RPMI8226 (cell line): ENCODE measurements at places on chromosomes 6 and 20.

GRCh38 chr20:56630506-56631317 is 1.6 kb downstream of the TFAP2C start:
- DNase-seq: peak; percentile 23

GRCh38 chr6:101878554-101879276 is 485.2 kb downstream of the GRIK2 start:
- peak; percentile 11 for DNase-seq

GRCh38 chr6:43020847-43021246 is 576 bp upstream of the RRP36 start:
- DNase-seq: no peak

GRCh38 chr20:10658051-10658823 is 15.6 kb downstream of the JAG1 start:
- no peak for DNase-seq

GRCh38 chr6:146028252-146028795 is 538 bp upstream of the GRM1 start:
- DNase-seq: peak; percentile 45

- no peak for DNase-seq
Measured at GRCh38 chr6:128663238-128663637, 142.8 kb upstream of the PTPRK start.

DNA sequence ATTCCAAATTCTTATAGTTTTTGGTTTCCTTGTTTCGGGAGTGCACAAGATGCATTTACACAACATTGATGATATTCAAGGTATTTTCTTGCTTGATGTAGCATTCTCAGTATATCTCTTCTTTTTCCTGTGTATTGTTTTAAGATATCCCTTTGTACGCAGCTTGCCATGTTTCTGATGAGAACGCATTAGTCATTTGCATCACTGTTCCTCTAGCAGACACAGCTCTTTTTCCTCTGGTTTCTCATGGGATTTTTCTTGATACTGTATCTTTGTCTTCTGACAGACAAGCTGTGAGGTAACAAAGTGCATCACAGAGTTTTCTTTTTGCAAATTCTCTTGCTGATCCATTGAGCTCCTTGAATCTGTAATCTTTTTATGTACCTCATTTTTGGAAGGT is 146.4 kb downstream of the SLC22A3 start:
- DNase-seq: no peak

GRCh38 chr6:29130644-29131043 is 22.8 kb downstream of the OR2J3 start:
- DNase-seq: no peak

DNA sequence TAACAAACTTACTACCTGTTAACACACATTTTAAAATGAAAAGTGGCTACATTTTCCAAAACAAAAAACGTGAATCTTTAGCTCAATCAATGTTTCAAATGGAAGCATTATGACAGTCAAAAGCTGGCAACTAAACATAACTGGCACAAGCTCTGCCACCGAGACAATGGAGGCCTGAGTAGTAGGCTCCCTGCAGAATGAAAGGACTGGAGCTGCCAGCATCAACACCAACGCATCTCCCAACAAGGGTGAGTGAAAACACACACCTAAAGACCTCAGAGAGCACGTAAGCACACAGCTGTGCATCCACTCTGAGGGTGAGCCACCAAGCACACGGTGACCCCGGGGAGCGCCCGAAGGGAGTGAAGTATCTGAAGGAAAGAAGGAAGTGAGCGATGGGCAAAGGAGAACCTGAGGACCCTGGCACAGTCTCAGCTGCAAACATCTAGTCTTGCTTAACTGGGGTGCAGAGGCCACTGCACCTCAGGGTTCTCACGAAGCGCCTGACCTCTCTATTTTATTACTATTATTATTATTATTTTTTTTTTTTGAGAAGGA is 1.6 kb upstream of the ADRM1 start:
- DNase-seq: no peak

- no peak for DNase-seq
Measured at GRCh38 chr6:167512696-167513375, 187.9 kb downstream of the TTLL2 start.

DNA sequence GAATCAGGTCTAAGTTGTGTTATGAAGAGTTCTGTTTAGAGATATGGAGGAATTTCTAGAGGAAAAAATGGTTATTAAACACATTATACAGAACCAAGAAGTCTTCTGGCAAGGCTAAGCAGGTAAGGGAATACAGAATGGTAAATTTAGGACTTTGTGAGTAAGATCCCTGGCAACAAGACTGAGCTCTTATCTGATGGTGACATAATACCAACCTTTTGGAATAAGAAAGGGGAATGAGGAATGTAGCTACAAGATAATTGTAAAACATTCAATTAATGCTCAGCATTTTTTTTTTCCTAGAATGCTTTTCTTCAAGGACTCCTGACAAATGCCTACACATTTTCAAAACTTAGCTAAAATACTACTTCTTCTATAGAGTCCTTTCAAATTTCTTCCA is 51.8 kb downstream of the CYB5R4 start:
- no peak for DNase-seq

DNA sequence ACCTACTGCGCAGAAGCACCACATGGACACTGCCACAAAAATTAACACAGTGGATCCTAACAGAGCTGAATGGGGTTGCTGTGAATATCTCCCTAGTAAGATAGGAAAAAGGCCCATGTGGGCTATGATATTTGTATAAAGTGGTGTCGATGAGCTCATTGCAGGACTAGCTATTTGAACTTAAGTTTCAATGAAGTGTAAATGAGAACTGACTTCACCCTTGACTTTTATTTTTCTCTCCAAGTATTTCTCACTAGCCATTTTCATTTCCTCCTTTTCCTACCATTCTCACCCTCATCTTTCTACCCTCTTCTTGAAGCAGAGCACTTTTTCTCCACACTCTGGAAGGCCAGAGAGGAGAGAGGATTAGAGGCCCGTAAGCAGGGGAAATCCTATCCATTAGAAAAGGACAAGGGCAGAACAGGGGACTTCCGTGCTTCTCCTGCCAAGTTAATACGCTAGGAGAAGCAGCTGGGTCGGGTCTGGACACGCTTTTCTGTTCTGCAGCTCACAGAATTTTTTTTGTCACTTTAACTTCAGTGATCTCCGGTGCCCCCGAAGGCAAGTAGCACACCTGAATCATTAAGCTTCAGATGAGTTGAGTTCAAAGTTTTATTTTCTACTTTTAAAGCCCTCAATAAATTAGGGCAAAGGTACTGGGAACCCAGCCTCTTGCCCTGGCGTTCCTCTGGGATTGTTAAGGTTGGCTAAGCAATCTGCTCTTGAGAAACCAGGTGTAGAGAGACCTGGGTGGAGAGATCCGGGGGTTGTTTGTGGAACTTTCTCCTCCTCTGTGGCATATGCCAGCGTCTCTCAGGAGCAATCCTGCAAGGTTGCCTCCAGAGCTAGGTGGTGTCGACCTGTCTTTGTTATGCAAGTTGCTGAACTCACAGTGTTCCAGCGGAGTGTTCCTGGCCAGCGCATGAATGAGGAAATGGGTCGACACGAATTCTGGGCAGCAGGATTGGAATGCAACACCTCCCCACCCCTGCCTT is 56.2 kb upstream of the ARID1B start:
- peak; percentile 18 for DNase-seq

GRCh38 chr6:6969761-6970223 is 138.0 kb upstream of the RREB1 start:
- no peak for DNase-seq

DNA sequence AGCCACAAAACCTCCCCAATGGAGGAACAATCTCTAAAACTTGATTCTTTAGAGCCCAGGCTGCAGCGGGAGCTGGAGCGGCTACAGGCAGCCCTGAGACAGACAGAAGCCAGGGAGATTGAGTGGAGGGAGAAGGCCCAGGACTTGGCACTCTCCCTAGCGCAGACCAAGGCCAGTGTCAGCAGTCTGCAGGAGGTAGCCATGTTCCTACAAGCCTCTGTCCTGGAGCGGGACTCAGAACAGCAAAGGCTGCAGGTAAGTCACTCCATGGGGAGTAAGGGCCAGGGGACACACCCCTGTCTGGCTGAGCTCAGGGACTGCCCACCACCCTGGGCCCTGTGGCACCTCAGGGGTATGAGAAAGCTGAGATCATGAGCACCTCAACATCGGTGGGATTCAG is 24.7 kb downstream of the C20orf173 start:
- DNase-seq: no peak

- no peak for DNase-seq
Measured at GRCh38 chr6:158253248-158253647, 59.0 kb upstream of the TULP4 start.
